ENCODE measurements at places on chromosomes 6 and 20. TPM values are rescaled to one million over a fixed set of nuclear protein-coding genes. Genes with fewer than 3 reads are reported as not detected.

PNRC1 gene
- 249 TPM for total RNA-seq

CPNE1 gene
- total RNA-seq = 150 TPM

PCSK2 gene
- 1.0 TPM for total RNA-seq

TCP1 gene
- total RNA-seq = 99.6 TPM

WTAP gene
- total RNA-seq = 74.9 TPM

PDYN gene
- total RNA-seq = not detected

SIRPD gene
- not detected for total RNA-seq

LY86 gene
- 0.60 TPM for total RNA-seq

HLA-DRB1 gene
- total RNA-seq = 87.1 TPM

CPXM1 gene
- 1.9 TPM for total RNA-seq

CDH26 gene
- total RNA-seq = 2.5 TPM

FGD2 gene
- 40.9 TPM for total RNA-seq

HSD17B8 gene
- 15.0 TPM for total RNA-seq

AURKA gene
- total RNA-seq = 0.42 TPM

TTLL9 gene
- total RNA-seq = 3.1 TPM

LRRC1 gene
- 22.8 TPM for total RNA-seq

AKAP12 gene
- total RNA-seq = 214 TPM

FYN gene
- total RNA-seq = 143 TPM

PGM3 gene
- total RNA-seq = 18.0 TPM

WFDC10B gene
- total RNA-seq = not detected

PPIL6 gene
- total RNA-seq = 1.2 TPM

TTK gene
- total RNA-seq = not detected

RAET1G gene
- total RNA-seq = not detected

MRPS18B gene
- 67.7 TPM for total RNA-seq

NUP153 gene
- 33.1 TPM for total RNA-seq

MGME1 gene
- total RNA-seq = 7.7 TPM

CALHM4 gene
- total RNA-seq = not detected

RARS2 gene
- 20.6 TPM for total RNA-seq

CALHM5 gene
- total RNA-seq = 5.2 TPM

SNX14 gene
- 50.8 TPM for total RNA-seq

ARMC12 gene
- 2.2 TPM for total RNA-seq

ASIP gene
- total RNA-seq = 1.4 TPM

TFAP2A gene
- total RNA-seq = 0.66 TPM

AGER gene
- total RNA-seq = 4.1 TPM

GCM1 gene
- total RNA-seq = 0.30 TPM

ERVFRD-1 gene
- 0.42 TPM for total RNA-seq

EEF1A2 gene
- not detected for total RNA-seq

RRAGD gene
- total RNA-seq = 13.3 TPM
